Activated CD4-positive, alpha-beta T cell treated with anti-CD3 and anti-CD28 coated beads, Interleukin-2, Interleukin-6, amounts not matched to agents 100 ng/mL and 50 ng/mL, durations not matched to agents 16 hours and 8 hours (primary cell): ENCODE measurements at places on chromosomes 13 and 19.

GRCh38 chr19:45340232-45340898 lies at the start of gene KLC3:
KLC3 (plus strand) TSS chr19:45340750; CDS start chr19:45345542, 4,792 bp downstream.
- DNase-seq: peak; percentile 27

DNA sequence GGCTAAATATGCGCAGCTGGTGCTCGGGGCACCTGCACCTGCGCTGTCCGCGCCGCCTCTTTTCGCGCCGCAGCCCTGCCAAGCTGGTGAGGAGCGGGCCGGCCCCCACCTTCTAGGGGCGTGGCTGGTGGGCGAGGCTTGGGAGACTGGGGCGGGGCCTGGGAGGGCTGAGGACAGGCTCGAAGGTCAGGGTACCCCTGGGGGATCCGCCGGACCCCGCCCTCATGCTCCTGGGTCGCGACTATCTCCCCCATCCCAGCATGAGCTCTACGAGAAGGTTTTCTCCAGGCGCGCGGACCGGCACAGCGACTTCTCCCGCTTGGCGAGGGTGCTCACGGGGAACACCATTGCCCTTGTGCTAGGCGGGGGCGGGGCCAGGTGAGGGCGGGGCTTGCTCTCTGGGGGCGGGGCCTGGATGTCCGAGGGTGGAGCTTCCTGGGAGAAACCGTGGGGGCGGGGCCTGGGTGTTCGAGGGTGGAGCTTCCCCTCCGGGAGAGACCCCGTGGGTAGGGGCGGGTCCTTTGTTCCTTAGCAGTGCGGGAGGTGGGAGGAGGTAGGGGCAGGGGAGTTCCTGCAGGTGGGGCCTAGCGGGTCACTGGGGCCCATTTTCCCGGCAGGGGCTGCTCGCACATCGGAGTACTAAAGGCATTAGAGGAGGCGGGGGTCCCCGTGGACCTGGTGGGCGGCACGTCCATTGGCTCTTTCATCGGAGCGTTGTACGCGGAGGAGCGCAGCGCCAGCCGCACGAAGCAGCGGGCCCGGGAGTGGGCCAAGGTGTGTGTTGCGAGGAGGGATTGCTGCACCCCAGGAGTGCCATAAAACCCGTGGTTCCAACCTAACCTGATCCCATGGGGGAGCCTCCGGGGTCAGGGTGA lies 19.7 kb downstream of the PNPLA6 start:
- DNase-seq: peak; percentile 30

GRCh38 chr13:61396121-61396520 lies 19.5 kb downstream of the PCDH20 start:
- DNase-seq: no peak

DNA sequence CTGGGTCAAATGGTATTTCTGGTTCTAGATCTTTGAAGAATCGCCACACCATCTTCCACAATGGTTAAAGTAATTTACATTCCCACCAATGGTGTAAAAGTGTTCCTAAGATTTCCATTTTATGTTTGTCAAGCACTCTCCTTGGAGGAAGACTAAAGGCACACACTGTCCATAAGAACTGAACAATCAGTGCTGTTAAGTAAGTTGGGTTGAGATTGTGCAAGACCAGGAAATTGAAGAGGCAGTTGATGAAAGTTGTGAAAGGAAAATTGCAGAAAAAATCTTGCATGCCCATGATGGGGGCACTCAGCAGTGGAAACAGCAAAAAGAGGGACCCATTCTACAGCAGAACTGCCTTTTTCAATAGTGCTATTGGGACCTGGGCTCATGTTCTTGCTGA lies 323.6 kb downstream of the DLEU7 start:
- DNase-seq: no peak

- no peak for DNase-seq
Observed at GRCh38 chr13:66068683-66069082, 1161.5 kb downstream of the PCDH9 start.

GRCh38 chr13:22175815-22176214 lies 504.9 kb downstream of the FGF9 start:
- no peak for DNase-seq

- DNase-seq: no peak
Observed at GRCh38 chr19:8210421-8211101, 1.4 kb downstream of the CERS4 start.

GRCh38 chr13:19836472-19836871 lies 27.0 kb downstream of the ZMYM5 start:
- DNase-seq: peak; percentile 13

DNA sequence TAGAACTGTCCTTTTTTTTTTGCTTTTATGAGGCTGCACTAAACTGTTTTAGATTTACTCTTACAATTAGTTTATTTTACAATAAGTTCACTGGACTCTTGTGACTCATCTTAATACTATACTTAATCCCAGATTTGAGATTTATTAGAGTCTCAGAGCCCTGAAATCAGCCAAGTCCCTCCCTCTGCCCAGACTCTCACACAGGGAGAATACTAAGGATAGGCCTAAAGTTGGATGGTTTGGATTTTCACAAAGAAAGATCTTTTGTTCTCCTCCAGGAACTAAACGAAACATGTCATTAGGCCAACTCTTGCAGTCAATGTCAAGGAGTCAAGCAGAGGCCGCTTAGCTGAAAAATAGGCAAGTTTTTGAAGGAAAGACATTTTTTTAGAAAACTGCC lies 42.7 kb upstream of the MIR17HG start:
- no peak for DNase-seq

DNA sequence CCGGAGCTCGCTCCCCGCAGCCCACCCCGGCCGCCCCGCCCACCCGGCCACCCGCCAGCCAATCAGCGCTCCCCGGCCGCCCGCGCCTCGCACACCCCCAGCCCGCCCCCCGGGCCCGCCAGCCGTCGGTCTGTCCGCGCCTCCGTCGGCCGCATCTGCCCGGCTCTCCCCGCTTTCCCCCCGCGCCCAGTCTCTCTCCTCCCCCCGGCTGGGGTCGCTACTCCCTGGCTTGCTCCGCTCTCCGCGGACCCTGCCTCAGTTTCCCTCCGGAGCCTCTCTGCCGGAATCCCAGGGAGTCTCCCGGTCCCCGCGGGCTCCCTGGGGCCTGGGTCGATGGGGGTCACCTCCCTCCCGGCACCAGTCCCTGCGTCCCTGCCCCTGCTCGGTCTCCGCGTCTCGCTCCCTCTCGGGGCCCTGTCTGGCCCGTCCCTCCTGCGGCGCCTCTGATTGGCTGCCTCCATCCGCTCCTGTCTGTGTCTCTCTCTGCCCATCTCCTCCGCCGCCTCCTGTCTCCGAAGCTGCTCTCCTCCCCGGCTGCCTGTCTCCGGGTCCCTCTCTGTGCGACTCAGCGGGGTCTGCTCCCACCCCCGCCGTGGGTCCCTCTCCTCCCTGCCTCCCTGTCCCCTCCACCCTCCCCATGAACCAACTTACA lies 484 bp downstream of the IL11 start:
- no peak for DNase-seq

DNA sequence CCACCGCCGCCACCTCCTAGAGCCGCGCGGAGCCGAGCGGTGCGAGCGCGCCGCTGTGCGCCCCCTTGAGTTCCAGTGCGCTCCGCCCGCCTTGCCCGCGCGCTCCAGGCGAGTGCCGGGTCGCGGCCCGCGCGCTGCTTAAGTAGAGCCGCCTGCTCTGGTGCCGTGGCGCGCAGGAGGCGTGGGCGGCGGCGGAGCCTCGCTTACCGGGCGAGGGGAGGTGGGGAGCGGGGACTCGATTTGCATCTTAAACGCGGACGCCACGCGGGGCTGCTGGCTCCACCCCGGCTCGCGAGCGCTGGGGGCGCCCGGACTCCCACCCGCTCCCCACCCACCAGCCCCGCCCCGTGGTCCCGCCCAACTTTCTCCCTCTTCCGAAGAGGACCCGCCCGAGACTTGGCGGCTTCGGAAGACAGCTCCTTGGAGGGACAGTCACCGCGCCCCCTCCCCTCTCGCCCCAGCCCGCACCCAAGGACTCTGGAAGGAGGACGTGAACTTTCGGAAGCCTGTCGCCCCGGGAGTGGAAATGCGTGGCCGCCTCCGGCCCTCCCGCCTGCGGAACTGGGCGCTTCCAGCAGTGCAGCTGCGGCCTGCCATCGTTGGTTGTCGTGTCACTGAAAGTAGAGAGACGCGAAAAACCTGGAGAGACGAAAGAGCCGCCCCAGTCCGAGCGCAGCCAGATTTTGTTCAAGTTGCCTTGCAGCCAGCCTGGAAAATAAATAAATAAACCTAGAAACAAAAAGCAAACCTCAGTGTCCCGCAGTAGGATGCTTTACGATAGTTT lies at the start of gene KCTD12:
TSS of gene KCTD12 (minus strand) at position 114 of the 784 bp plus-strand sequence. CDS start 257 bp downstream, outside the sequence.
- peak; percentile 78 for DNase-seq

- peak; percentile 78 for DNase-seq
Observed at GRCh38 chr19:42176990-42177685, 40.3 kb downstream of the DEDD2 start.

GRCh38 chr13:32905063-32905863 lies 111.0 kb upstream of the KL start:
- DNase-seq: peak; percentile 86

DNA sequence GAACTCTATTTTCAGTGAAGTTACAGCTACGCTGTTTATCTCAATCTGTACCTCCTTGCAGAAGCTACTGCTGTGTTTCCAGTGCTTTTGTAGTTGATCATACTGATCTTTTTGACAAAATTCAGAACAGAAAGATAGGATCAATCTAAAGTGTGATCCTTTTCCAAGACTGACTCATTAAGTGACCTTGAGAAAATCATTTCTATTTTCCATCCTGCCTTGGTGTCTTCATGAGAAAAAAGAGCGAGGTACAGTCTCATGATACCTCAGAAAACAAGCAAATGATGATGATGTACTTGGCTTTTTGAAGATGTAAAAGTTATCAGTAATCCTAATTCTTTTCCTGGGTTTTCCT lies 46.0 kb upstream of the GPR183 start:
- DNase-seq: peak; percentile 49

GRCh38 chr13:23707674-23708073 lies 137.5 kb downstream of the TNFRSF19 start:
- peak; percentile 27 for DNase-seq

GRCh38 chr19:10538204-10538983 lies 5.3 kb upstream of the ATG4D start:
- DNase-seq: no peak

DNA sequence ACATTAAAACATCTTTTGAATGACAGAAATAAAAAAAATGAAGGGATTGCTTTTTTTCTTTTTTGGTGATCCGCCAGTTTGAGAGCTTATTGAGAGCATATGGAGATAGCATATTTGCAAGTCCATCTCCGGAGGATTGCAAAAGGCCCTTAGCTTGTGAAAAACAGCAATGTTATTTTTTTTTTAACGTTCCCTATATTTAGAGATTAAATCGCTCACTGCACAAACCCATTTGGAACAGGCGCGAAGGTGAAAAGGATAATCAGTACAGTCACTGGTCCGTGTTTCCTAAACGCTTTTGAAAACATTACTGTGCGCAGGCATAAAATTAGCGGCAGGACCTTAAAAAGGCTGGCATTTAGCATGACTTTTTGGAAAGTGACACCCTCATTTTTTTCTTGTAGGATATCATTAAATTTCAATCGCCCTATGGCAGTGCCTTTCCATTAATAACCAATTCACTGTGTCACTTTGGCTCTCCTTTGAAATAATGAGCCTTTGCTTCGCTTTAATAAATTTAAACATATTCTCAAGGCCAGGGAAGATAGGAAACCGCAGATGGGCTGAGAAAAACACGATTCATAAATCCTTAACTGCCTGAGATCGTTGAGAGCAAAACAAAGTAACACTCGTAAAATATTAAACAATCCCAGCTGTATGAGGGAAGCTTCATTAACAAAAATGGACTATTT lies 342.2 kb downstream of the DACH1 start:
- DNase-seq: no peak

GRCh38 chr19:20357921-20358320 lies 190.9 kb downstream of the ZNF486 start:
- no peak for DNase-seq

- DNase-seq: no peak
Observed at GRCh38 chr19:43372462-43372861, 19.0 kb downstream of the CD177 start.

GRCh38 chr13:47000165-47000564 lies 103.3 kb upstream of the HTR2A start:
- no peak for DNase-seq

DNA sequence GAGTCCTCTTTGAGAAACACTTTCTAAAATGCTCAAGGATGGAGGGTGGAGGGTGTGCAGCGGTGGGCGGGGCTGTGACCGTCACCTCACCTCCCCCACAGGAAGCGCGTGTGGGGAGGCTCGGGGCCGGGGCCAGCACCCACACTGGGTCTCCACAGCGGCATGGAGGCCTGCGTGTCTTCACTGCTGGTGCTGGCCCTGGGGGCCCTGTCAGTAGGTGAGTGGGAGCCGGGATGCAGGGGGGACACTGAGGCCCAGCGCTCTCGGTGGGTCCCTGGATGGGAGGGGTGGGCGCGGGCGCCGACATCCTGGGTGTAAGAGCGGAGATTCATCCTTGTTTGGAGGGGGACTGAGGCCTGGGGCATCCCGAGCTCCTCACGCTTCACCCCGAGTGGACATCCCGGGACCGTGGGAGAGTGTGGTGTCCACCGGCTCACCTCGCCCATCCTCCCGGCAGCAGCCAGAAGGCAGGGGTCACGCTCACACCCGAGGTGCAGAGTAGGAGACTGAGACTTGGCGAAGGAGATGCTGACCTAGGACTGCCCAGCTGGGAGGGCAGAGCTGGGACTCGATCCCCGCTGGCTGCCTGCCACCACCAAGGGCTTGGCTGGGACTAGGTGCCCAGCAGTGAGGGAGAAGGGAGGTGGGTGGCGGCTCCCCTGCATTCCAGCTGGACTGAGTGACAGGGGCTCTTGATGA lies at the start of gene GZMM:
TSS of gene GZMM (plus strand) at position 144 of the 699 bp plus-strand sequence. CDS start at position 163, 19 bp downstream.
- peak; percentile 73 for DNase-seq

GRCh38 chr19:7808108-7808507 lies 21.9 kb upstream of the EVI5L start:
- no peak for DNase-seq

GRCh38 chr13:97435323-97435722 lies 1.4 kb downstream of the RAP2A start:
- DNase-seq: no peak

DNA sequence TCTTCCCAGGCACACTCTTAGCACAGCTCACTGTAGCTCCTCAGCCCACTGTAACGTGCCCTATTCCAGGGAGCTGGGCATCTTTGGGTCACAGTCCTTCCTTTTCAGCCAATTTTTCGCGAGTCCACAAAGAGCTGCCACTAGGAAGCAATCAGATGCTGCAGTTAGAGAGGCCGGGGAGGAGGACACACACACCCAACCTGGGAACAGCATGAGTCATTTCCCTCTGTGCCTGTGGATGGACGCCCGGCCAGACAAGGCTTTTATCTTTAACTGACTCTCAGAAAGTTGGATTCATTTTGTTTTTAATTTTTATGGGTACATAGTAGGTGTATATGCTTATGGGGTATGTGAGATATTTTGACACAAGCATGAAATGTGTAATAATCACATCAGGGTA lies 918.6 kb downstream of the UQCRFS1 start:
- DNase-seq: no peak

GRCh38 chr19:45716359-45717130 lies 14.2 kb downstream of the FBXO46 start:
- DNase-seq: peak; percentile 22

GRCh38 chr13:30972888-30973377 lies 40.5 kb downstream of the TEX26 start:
- no peak for DNase-seq
